ENCODE measurements at places on chromosomes 2 and 18. TPM values are rescaled to one million over a fixed set of nuclear protein-coding genes. Genes with fewer than 3 reads are reported as not detected.

The ZNF385B gene
- polyA plus RNA-seq = 0.07 TPM

The CRYBA2 gene
- polyA plus RNA-seq = not detected

The GPATCH11 gene
- 4.7 TPM for polyA plus RNA-seq

The NBEAL1 gene
- 3.1 TPM for polyA plus RNA-seq

The CD8B gene
- 0.21 TPM for polyA plus RNA-seq

The IL36G gene
- not detected for polyA plus RNA-seq

Data from heart left ventricle (tissue), 16 donors.